HepG2 (cell line): ENCODE measurements at places on chromosomes 6 and 20. TPM values are rescaled to one million over a fixed set of nuclear protein-coding genes. Genes with fewer than 3 reads are reported as not detected.

Gene ADGRB3
- not detected in 2 replicates for total RNA-seq

GRCh38 chr6:46983007-46983411, 59.1 kb downstream of the ADGRF1 start:
- no peak for DNase-seq

DNA sequence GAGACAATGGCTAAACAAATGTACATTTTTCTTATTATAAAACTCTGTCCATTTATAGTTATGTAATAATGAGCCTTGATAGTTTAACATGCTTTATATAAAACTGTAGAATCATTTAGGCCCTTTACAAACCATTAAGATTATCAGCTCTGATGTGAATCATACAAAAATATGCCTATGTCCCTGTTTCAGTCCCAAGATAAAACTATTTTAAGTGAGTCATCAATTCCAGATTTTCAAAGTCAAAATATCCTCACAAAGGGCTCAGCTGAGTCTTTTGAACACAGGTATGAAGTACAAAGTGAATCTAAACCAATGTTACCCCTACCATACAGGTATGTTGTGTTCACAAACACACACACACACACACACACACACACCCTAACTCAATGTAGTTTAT, 88.0 kb downstream of the PTPRK start:
- DNase-seq: no peak

DNA sequence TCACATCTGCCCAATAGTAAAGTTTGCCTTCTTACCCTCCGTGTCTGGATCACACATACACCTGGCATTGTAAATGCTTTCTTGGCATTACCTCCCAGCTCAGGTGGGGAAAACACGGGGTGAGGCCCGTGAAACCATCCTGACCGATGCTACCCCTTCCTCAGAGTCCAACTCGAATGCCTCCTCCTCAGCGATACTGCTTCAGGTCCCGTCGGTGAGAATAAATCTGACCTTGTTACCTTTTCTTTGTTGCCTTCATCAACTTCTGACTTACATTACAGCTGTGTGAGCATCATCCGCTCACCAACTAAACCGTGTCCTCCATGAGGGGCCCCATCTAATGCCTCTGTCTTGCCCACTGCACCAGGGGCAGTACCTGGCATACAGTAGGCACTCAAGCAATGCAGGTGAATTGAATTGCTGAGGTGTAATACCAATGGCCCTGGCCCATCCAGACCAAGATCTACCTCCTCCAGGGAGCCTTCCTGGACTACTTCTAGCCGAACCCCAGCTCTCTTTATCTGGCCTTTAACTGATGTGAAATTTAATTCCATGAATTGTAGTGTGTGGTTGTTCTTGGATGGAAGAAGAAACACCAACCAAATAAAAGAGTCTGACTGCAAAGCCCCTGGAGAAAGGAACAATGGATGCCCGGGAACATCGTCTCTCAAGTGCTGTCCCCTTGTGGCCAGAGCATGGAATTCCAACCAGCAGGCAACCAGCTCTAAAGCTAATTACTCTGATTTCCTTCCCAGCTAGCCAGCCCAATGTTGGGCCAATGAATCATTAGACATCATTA, 141.5 kb downstream of the ANKRD60 start:
- DNase-seq: peak; percentile 51
